ENCODE measurements at places on chromosomes 11 and 22.
A peak's percentile ranks its signal among the peaks of the same experiment; 100 is the strongest.

DNA sequence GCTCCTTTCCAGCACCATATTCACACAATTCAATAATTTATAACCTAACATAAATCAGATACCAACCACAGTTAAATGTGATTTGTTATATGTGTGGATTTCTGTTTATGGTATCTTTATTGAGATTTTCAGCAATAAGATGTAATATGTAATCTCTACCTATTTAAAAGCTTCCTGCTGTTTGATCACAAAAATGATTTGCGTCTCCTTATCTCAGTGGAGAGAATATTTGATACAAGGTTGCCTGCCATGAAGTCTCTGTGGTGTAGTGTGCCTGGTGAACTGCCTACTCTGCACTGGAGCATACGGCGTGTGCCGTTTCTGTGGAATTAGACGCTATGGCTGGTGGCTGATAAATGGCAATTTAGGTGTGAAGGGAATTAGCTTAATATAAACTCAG lies 741.1 kb downstream of the NELL1 start:
- no peak for DNase-seq

- peak; percentile 9 for DNase-seq
Observed at GRCh38 chr11:17650127-17650911, 69.1 kb upstream of the MYOD1 start.

DNA sequence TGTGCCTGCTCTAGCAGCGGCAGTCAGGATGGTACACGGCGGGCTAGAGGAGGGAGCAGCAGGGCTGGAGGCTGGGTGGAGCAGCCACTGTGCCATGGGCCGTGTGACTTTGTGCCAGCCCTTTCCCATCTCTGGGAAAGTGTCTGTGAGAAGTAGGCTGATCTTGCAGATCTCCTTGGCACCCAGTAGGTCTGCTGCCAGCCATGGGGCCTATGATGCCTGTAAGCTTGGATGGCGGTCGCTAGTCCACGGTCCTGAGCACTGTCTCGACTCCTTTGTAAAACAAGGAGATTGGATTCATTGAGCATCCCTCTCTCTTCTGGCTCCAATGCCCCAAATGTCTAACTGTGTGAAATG lies 22.6 kb downstream of the AMPD3 start:
- no peak for DNase-seq

DNA sequence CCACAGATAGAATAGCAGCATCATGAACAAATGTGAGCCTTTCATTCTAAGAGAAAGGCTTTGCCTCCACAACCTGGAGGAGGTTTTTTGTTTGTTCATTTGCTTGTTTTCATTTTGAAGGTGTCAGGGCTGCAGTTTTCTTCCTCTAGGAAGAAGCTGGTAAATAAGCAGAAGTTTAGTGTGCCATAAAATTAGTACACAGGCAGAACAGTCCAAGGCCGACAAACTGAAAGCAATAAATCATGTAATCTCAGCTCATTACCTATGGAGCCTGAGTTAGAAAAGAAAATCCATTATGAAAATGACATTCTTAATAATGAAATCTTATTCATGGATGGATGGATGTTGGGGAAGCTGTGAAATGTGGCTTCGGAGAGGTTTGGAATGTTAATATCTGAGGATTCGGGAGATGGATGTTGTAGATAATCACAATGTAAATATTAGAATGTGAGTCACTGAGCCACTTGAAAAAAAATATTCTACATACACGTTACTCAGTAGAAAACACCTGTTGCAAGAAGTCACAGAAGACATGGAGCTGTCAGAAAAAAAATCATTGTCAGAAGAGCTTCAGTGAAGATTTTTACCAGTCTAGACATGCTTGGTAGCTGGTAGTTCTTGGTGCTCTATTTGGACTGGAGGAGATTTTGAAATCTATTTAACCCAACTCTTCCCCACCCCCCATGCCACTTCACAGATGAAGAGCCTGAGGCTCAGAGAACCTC lies 15.0 kb upstream of the ZDHHC13 start:
- DNase-seq = no peak

GRCh38 chr11:134597452-134597851 lies 185.4 kb upstream of the B3GAT1 start:
- DNase-seq = no peak

DNA sequence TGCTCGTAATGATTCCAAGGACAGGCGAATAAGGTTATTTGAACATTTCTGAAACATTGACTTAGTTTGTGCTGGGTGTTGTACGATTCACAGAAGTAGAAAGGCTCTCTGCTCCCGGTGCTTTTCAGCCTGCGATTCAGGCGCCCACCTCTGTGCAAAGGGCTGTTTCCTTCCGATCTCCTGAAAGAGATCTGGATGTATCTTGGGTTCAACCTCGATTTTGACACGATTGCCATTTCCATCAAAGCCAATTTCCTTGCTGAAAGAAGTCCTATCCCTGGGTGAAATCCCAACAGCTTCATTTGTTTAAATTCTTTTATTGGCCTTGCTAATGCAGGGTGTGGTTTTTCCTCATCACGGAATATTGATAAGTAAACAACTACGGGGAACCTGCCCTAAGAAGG lies 1.1 kb upstream of the ZC3H12C start:
- peak; percentile 9 for DNase-seq

GRCh38 chr11:85076535-85077330 lies 550.4 kb downstream of the DLG2 start:
- peak; percentile 49 for DNase-seq

GRCh38 chr22:29211466-29211865 lies 5.8 kb downstream of the EMID1 start:
- DNase-seq = no peak

DNA sequence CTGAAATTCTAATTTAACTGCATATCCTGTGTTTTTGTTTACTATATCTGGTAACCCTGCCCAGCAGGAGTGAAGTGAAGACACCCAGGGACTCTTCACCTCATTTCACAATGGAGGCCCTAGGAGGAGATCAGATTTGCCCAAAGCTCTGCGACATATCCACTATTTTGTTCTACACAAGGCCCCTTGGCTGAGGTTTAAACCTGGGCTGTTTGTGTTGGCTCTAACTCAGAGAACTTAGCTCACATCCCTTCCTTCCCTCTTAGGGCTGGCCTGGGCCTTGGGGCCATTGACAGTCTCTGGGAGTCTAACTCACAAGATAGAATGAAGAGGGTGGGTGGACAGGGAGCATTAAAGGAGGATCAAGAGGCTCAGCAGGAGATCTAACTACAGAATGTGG lies 8.2 kb upstream of the PLA2G3 start:
- DNase-seq = no peak

DNA sequence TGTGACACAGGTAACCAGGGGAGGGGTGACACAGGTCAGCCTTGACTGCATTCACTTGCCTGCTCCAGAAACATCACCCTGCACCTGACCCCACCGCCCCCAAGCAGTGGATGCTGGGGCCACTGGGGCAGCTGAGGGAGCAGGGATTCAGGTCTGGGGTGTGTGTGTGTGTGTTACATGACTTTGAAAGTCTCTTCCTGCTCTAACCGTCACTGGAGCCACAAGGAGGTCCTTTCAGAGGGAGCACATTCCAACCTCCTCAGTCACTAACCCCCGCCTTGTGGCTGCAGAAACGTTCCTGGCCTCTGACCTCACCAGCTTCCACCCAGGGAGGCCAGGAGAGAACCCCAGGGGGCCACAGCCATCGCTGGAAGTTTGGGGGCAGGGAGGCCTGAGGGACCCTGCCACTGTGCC lies 2.9 kb upstream of the FOSL1 start:
- DNase-seq = peak; percentile 93

DNA sequence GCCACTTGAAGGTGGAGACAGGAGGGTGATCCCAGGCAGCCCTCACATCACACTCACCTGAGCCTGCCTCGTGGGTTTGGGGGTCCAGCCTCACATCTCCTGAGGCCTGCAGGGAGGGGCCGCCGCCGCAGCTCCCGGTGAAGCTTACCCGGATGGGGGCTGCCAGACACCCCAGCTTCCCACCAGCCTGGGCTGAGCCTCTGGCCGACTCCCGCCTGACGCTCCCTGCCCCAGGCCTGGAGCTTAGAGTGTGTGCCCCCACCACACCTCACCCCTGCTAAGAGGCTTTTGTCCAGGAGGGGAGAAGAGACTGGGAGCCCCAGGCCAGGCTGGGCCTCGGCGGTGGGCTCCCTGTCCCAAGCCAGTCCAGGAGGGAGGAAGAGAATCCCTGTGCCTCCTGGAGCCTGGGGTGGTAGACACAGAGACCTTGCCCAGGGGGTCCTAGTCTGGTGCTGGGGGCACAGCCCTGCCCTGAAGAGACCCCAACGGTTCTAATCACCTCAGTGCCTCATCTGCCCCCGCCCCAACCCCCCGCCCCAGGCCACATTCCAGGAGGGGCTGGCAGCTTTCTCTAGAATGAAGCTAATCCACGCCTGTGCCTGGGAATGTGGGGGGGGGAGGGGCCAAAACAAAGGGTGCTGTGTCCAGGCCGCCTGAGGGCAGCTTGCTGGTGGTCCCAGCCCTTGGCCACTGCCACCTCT lies at the start of gene SLC16A8:
Gene SLC16A8, minus strand, starts transcription at position 254 of the 701 bp plus-strand sequence. CDS start 1,311 bp downstream, outside the sequence.
- DNase-seq = no peak

DNA sequence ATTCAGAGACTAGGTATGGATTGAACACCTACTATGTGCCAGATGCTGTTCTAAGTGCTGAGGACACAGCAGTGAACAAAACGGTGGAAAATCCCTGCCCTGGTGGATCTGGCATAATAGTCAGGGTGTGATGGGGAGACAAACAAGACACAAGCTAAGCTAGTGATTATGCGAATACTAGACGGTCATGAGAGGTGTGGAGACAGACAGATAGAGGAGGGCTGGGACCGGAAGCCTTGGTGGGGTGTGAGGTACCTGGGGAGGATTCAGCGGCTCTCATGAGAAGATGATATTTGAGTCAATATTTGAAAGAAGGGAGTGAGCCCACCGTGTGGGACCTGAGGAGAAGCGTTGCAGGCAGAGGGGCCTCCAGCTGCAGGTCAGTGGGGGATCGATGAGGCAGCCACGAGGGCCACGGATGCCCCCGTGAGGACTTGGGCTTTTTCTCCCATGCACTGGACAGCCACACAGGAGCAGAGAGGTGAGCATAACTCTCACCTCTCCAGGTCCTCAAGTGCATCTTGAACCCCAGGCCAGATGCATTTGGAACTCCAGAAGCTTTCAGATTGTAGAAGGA lies 4.7 kb downstream of the CD5 start:
- DNase-seq = no peak

- DNase-seq = no peak
Observed at GRCh38 chr22:20402960-20403778, 9.2 kb downstream of the ZNF74 start.

DNA sequence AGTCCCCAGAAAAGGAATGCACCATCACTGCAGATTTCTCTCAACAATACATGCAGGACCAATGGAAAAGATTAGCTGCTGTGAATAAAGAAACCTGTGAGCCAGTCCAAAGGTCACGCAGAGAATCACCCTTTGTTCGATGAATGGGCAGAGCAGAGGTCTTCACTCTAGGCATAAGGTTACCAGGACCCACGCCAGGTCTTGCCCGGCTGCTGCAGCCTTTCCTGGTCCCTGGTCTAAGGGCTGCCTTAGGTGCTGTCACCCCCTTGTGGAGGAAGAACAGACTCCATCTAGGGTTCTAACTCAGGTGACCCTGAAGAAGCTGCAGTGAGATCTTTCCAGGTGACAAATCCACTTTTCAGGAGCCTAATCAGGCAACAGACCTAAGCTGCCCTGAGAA lies 29.0 kb upstream of the NAP1L4 start:
- DNase-seq = no peak

DNA sequence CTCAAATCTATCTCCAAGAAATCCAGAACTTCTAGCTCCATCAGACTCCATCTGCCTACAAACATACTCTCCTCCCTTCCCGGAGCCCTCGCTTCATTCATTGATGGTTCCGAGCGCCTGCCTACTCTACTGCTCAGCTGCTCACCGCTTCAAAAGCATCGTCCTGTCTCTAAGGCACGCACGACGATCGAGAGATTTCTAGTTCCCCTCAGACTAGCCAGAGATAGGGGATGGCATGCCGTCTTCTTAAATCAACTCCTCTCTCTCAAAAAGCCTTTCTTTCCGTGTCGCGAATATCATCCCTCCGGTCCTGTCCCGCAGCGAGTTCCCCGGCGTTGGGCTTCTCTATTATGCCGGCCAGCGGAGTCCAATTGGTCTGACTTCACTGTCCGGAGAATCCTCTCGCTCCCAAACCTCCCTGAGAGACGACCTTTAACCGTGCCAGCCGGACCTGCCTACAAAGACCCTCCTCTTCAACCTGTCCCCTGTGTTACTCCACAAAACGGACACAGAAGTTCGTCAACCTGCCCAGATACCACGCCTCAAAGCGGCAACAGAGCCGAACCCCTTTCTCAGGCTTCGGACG lies 592 bp downstream of the EEF1G start:
- no peak for DNase-seq

DNA sequence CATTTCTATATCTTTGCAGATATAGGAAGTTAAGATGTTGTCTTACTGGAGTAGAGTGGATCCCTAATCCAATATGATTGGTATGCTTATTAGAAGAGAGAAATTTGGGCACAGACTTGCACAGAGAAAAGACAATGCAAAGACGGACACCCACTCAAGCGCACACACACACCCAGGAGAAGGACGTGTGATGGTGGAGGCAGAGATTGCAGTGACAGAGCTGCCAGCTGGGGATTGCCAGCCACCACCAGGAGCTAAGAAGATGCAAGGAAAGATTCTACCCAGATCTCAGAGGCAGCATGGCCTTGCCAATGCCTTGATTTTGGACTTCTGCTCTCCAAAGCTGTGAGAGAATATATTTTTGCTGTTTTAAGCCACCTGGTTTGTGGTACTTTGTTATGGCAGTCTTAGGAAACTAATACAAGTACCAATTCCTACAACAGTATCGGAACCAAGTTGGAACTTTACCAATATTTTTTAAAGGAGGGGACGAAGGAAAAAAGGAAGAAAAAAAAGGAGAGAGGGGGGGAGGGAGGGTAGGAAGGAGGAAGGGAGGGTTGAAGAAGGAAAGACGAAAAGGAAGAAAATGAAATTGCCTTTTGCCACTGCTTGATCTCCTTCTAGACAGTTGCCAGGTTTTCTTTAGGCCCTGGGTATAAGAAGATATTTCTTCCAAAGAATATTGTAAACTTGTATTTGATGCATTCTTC lies 334.0 kb downstream of the BUD13 start:
- no peak for DNase-seq

DNA sequence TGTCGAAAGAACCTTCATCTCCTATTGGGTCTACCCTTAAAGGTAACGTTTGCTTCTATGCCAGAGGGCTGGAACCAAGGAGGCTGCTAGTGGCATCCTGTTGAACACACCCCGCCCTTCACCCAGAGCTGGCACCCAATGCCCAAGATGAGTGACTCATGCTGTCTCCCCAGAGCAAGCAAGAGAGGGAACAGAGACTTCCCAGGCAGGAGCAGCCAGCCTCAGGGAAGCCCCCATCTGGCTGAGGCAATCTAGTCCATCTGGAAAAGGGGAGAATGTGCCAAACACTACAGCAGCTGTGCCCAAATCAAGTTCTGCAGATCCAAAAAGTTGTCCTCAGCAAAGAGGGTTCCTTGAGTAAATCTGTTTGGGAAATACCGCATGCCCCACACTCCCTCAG lies 91.9 kb upstream of the TP53I11 start:
- peak; percentile 37 for DNase-seq

DNA sequence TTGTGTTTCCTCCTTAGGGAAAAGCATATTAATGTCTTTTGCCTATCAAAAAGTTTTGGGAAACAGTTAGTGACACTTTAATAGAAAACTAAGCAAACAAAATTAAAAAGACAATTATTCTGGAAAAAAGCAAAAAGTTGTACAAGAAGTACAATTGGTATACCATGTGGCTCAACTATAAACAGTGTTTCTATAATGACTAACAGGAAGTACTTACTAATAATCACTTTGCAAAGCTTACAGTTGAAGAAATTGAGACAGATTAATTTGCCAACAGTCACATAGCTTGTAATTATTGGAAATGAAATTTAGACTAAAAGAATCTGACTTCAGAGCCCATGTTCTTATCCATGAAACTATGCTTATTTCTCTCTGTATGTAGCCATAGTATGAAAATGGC lies 24.7 kb downstream of the PPME1 start:
- DNase-seq = peak; percentile 3
